ENCODE measurements at places on chromosomes 4 and X. TPM values are rescaled to one million over a fixed set of nuclear protein-coding genes. Genes with fewer than 3 reads are reported as not detected.

Gene SLC10A4
- not detected for total RNA-seq

Gene HTRA3
- total RNA-seq = not detected

Gene JADE3
- 0.64 TPM for total RNA-seq

Gene OFD1
- 35.0 TPM for total RNA-seq

Gene AMELX
- not detected for total RNA-seq

Gene GLOD5
- total RNA-seq = not detected

Gene TKTL1
- 4.2 TPM for total RNA-seq

Gene MCF2
- total RNA-seq = 0.67 TPM

Gene BMX
- total RNA-seq = not detected

Gene NXF2B
- not detected for total RNA-seq

Gene HHIP
- total RNA-seq = not detected

Gene LDOC1
- 8.0 TPM for total RNA-seq

Gene RHOXF2B
- not detected for total RNA-seq

Gene TRAM1L1
- not detected for total RNA-seq

Gene MAGEB2
- not detected for total RNA-seq

Gene SUPT20HL1
- not detected for total RNA-seq

Gene TMEM154
- 28.4 TPM for total RNA-seq

Gene PCDH11X
- not detected for total RNA-seq

Gene NEIL3
- 38.9 TPM for total RNA-seq

Gene CLCN4
- total RNA-seq = not detected

Data from activated CD4-positive, alpha-beta T cell treated with anti-CD3 and anti-CD28 coated beads, Interleukin-2, amount 10 ng/mL, durations not matched to agents 7 days and 5 days (primary cell).